Forelimb muscle (tissue), 1 donor: ENCODE measurements at places on chromosomes 1 and 21. TPM values are rescaled to one million over a fixed set of nuclear protein-coding genes. Genes with fewer than 3 reads are reported as not detected.
A peak's percentile ranks its signal among the peaks of the same experiment; 100 is the strongest.

Gene RPS8
- 3,224 TPM for polyA plus RNA-seq

Gene LDLRAD1
- not detected for polyA plus RNA-seq

- DNase-seq, result no peak
These were observed 156.1 kb downstream of the KIF26B start for GRCh38 chr1:245310571-245311531.

GRCh38 chr1:54360165-54361005, 45.8 kb downstream of the SSBP3 start:
- DNase-seq, result no peak

- no peak for DNase-seq
These were observed 95.6 kb downstream of the PTPRC start for GRCh38 chr1:198734323-198735008.

DNA sequence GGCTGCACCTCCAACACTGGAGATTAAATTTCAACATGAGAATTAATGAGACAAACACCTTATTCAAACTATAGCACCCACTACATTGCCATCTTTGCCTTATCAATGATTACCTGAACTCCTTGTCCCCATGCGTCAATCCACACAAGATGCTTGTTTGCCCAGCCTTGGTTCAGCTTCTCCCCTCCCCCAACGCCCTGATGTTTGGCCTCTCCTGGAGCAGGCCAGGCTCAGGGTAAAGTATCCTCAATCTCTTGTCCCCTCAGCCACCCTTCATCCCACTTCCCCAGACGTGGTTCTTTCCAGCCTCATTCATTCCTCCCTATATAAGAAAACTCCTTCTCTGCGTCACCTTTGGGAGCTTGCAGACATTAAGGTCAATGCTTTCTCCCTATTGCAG, 11.8 kb upstream of the TRIM17 start:
- DNase-seq, result no peak

Gene UBE2U
- not detected for polyA plus RNA-seq

DNA sequence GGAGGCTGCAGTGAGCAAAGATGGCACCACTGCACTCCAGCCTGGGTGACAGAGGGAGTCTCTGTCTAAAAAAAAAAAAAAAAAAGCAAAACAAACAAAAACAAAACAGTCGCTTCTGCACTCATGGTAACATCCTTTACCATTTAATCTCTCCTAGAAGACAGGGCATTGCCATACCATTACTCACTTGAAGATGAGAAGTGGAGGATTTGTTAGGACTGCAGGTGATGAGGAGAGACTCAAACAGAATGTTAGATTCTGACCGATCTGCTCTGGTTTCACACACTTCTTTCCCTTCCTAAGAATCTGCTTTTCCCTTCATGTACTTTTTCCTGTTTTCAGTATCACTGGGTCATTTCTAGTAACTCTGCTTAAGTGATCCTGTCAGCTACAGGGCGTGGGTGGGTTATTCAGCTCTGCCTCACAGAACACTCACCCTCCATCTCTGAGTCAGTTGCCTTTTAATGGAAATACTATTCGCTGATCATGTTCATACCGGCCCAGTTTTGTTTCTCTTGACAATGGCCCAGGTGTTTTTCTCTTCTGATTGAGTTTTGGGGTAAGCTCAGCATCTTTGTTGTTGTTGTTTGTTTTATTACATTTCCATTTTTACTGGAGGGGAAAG, 148.0 kb upstream of the ERG start:
- DNase-seq, result no peak

DNA sequence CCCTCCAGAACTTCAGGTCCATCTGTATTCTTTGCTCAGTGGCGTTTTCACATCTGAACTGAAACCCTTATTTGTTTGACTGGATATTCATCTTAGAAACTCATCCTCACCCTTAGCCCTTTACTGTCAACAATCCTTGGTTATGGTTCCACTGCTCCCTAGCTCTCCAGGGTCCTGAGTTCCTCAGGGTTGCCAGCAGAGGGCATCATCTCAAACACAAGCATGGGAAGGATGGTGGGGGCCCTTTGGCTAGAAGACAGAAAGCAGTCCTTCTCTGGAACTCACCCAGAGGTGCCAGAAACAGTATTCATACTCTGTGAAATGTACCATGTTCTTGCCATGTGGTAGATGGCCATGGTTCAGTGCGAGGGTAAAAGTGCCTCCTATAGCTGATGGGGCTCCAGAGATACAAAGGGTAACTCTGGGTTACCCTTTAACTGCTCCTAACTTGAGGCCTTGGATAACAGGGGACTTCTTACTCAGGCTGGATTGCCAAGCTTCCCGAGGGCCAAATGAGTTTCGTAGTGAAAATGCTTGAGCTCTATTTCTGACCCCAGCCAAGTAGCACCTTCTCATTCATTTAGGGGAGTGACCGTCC, 11.3 kb downstream of the NCSTN start:
- no peak for DNase-seq

DNA sequence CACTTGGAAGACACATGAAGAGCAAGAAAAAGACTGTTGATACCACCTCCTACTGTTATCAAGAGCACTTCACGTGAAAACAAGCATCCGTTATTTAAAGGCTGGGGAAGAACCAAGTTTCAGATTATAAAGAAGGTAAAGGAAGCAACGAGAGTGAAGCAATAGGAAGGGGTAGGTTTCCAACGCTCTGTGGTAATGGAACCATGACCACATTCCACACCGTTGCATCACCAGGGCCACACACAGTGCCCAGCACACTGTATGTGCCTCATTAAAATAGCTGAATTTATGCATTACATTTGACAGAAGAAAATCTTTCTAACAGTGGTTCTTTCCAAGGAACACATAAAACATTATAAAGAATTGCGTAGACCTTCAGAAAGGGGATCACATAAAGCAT, 435.8 kb downstream of the MRPL39 start:
- DNase-seq, result no peak

GRCh38 chr1:82578086-82578726, 777.5 kb downstream of the ADGRL2 start:
- no peak for DNase-seq

- DNase-seq, result no peak
These were observed 241.2 kb downstream of the ASTN1 start for GRCh38 chr1:176923283-176923682.

DNA sequence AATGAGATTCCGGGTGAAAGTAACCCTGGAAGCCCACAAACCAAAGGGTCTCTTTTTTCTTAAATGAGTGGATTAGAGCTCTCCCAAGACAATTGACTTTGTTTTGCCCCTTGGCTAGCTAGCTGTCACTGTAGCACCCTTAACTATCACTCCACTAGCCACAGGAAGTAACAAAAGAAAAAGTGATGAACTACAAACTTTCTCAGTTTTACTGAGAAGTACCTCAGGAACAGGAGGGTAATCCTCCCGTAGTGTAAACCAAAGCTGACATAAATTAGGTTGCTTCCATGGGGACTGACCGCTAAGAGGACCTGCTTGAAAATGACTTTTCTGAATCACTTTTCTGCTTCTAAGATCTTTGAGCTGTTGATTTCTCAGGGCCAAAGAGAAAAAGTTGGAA, 240.1 kb downstream of the BARHL2 start:
- DNase-seq, result no peak

DNA sequence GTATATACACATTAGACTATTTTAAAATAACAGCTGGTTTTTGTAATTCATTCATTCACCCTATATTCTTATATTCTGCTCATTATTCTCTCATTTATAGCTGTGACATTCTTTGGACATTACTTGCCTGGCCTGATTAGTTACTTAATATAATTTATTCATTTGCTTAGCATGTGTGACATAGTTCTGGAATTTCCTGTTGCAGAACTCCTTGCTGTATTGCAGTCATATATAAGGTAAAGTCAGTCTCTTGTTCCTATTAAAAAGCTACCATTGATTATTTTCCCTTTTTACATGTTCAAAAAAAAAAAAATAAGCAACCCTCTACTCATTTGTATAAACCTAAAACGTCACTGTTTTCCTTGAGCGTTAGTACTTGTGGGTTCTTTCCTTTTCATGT, 23.9 kb downstream of the GNAT2 start:
- no peak for DNase-seq

DNA sequence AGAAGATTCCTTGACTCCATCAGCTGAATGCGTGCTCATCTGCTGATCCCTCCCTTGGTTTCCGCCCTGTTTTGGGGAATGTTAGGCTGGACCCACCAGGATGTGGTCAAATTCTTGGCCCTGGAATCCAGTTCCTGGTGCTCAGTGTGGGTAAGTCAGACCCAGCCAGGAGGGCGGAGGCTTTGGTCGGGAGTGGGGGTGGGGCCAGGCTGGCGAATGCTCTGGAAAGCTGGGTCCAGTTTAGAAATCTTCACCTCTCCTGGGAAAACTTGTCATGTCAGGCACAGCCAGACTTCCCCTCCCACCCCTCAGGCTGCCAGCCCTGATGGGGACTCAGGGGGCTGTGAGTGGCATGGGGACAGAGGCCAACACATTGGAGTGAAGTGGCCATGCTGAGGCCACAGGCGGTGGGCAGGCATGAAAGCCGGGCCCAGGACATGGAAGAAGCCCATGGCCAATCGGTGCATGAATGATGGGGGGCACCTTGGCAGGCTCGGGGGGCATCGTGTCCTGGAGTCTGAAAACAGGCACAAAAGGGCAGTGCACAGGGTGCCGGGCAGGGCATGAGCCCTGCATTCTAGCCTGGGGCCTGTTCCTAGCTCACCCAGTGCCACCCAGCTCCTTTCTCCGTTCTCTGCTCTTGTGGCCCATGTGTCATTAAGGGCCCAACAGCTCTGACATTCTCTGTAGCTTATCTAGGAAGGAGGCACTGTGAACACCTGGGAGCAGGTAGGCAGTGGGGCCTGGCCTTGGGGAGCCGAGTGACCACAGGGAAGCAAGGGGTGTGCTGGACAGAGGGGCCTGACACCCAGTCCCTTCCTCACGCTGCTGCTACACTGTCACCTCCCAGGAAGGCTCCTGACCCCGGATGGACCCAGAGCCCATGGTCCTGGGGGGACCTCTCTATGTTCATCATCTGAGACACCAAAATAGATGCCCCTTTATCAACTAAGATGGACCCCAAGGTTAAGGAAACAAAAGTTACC, 14.6 kb upstream of the PADI1 start:
- DNase-seq, result no peak

- no peak for DNase-seq
These were observed 101.5 kb downstream of the LMX1A start for GRCh38 chr1:165254896-165255625.

Gene HSD3B2
- not detected for polyA plus RNA-seq

Gene TFF3
- polyA plus RNA-seq, result 1.7 TPM

GRCh38 chr1:174818014-174818616, 181.6 kb upstream of the CACYBP start:
- DNase-seq, result no peak

- no peak for DNase-seq
These were observed 110.8 kb upstream of the RUNX1 start for GRCh38 chr21:35159881-35160280.

GRCh38 chr1:80153762-80154161, 1147.2 kb upstream of the ADGRL4 start:
- no peak for DNase-seq

DNA sequence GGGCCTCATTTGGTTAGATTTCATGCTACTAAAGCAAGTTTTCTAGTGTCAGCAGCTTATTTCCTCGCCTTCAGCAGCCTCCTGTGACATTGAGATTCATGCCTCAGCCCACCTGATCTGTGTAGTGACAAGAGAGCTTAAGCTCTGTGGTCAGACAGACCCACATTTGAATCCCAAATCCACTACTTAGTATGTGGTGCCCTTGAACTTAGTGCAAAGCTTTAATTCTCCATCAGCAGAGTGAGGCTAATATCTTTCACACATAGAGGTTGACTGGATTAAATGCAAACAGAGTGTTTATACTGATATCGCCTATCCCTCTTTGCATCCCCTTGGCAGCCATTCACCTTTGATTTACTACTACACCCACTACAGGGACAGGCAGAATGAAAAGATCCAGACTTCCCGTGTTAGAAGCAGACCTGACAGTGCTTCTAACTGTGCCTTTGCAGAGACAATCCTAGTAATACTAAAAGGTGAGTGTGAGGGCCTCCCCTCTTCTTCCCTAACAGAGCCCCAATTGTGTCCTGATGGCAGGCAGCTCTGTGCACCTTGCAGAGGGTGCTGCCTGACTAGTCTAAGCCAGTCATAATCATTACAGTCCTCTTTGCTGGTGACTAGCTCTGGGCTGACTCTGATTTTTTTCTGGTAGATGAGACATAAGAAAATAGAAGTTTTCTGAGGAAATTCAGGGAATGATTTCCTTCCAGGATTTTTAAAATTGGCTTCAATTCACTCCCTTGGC, 264.0 kb downstream of the CTH start:
- DNase-seq, result no peak

GRCh38 chr21:21460979-21461378, 462.8 kb downstream of the NCAM2 start:
- DNase-seq, result no peak

Gene KAZN
- polyA plus RNA-seq, result 12.8 TPM

GRCh38 chr1:46043458-46044017, 88.9 kb downstream of the PIK3R3 start:
- peak; percentile 4 for DNase-seq

- DNase-seq, result no peak
These were observed 318.4 kb upstream of the RGS18 start for GRCh38 chr1:191839891-191840290.

Gene LCE1A
- not detected for polyA plus RNA-seq

Gene NSL1
- 31.4 TPM for polyA plus RNA-seq

DNA sequence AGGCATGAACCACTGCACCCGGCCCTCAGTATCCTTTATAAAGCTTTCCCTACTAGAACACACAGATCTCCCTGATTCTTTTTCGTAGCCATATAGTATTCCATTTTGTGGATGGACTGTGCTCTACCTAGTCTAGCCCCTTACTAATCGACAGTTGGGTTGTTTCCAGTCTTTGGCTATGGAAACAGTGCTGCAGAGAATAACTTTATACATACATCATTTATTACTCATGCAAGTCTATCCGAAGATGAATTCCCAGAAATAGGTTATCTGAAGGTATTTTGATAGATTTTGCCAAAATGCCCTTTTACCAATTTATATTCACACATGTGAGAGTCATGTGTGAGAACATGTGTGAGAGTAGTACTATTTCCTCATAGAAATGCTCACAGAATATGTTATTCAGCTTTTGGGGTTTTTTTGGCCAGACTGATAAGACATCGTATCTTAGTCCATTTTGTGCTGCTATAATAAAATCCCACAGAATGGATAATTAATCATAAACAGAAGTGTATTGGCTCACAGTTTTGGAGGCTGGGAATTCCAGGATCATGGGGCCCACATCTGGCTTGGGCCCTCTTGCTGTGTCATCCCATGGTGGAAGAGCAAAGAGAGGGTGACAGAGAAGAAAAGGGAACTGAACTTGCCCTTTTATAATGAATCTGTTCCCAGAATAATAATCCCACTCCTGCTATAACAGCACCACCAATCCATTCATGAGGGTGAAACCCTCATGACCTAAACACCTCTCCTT, 17.3 kb upstream of the FGR start:
- no peak for DNase-seq

Gene OR14K1
- polyA plus RNA-seq, result not detected

- no peak for DNase-seq
These were observed 76.8 kb upstream of the HNRNPU start for GRCh38 chr1:244941121-244941520.

Gene BTBD8
- polyA plus RNA-seq, result 2.5 TPM

Gene CDC14A
- 5.0 TPM for polyA plus RNA-seq

DNA sequence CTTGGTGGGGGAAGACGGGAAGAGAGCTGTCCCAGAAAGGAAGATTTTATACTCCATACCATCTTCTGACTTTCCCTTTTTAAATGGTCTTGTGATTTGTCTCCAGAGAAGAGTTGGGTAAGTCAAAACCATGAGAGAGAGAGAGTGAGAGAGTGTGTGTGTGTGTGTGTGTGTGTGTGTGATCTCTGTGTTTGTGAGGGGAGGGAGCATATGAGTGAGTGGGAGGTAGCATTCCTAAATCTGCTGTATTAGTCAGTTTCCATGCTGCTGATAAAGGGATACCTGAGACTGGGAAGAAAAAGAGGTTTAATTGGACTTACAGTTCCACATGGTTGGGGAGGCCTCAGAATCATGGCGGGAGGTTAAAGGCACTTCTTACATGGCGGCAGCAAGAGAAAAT, 102.0 kb upstream of the VANGL1 start:
- no peak for DNase-seq
